RPMI8226 (cell line): ENCODE measurements at places on chromosomes 1 and 21.
A peak's percentile ranks its signal among the peaks of the same experiment; 100 is the strongest.

DNA sequence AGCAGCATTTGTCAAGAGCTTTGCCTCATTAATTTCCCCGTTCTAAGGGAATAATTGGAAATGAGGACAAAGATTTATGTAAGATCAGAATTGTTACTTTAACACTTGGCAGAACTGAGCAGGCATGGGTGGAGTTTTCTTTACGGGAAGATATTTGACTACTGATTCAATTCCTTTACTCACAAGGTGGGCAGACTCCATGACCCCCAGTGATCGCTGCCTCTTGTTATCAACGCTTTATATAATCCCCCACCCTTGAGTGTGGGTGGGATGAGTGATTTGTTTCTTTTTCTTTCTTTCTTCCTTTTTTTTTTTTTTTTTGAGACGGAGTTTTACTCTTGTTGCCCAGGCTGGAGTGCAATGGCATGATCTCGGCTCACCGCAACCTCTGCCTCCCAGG lies 65.3 kb upstream of the TENT5B start:
- no peak for DNase-seq

DNA sequence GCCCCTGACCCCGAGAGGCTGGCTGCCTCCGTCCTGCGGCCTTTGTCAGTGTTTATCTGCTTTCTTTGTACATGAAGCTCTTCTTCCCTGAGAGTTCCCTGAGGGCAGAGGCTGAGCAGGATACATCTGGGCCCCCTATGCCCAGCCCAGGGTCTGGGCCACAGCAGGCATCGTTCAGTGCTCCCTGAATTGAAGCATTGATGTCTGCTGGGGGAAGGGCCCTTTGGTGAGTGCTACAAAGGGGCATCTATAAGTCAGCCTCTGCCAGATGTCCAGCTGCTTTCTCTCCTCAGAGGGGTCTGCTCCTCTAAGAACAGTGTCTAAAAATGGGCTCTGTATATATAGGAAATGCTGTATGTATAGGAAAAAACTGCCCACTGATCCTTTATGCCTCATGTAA lies 2.1 kb downstream of the HEYL start:
- no peak for DNase-seq

DNA sequence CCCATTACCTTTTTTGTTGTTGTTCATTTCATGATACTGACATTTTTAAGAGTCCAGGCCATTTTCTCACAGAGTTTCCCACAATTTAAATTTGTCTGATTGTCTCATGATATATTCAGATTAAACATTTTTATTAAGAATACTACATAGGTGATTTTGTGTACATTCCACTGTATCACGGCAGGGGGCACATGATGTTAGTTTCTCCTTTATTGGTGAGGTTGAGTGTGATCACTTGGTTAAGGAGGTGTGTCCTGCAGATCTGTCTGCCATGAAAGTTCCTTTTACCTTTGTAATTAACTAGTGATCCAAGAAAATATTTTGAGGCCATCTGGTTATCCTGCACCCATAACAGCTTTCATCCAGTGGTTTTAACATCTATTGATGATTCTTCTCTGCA lies 11.8 kb downstream of the RTCA start:
- DNase-seq: no peak

- no peak for DNase-seq
These were observed 348.2 kb downstream of the RWDD3 start for GRCh38 chr1:95582191-95582590.

- no peak for DNase-seq
These were observed 124.7 kb downstream of the CLIC6 start for GRCh38 chr21:34793471-34793870.

DNA sequence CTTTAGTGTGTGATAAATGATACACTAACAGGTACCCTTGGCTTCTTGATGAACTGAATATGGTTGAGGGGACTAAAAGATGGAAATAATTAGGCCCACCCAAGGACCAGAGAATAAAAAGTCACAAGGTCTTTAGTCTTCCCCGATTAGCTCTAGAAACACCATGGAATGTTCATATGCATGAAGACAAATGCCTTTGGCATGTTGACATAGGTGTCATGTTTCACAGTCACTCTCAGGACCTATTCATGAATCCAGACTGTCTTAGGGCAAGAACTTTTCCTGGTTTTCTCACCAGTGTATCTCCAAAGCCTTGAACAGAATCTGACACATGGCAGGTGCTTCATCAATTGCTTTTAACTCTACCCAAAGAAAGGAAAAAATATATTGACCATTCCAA lies 412.8 kb downstream of the AJAP1 start:
- DNase-seq: no peak

DNA sequence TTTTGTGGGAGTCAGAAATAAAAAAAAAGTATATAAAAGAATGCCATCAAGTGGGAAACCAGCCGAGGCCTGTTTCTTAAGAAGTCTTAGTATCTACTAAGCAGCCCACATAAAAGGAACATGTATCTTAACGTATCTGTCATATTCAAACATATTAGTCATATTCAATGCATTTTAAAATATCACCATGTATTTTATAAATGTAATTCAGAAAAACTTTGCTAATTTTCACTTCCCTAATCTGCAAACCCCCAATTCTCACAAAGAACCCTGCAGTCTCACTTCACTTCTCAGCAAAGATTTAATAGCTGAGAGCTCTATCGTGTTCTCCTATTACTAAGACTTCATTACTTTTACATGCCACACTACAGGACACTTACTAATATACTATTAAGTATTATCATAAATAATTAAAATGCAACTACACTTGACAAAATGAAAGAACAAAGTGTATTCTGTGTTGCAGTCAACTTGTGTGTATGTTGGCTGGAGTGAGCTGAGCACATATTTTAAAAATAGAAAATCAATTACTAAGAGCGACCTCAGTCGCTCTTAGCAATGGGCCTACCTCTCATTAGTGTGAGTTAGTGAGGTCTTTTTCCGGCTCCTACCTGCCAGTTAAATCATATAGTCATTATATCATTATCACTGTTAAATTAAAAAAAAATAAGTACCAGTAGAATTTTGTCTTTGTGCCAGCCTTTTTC lies 484.3 kb downstream of the LMO4 start:
- DNase-seq: no peak

DNA sequence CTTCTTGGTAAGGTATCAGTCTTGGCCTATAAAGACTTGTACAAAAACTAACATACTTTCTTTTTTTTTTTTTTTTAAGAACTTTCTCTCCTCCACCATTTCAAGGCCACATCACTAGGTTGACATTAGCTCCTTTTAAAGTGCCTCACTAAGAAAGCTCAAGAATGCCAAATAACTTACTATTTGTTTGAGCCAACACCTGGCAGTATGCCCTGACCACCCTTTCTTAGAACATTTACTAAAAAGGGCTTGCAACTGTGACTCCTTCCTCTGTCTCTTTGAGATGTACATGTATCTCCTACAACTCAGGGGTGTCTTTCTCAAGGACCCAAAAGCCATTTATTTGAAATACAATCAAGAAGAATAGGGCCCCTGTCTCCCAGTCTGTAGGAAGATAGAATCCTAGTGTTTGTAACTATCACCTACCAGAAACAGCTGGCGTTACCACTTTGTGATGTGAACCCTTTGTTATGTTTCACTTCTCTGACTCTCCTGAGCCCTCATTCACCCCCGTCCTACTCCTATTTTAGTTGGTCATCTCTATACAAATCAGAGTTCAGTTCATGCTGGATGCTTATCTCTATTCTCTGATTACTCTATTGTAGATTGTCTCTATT lies 12.2 kb upstream of the SAMD13 start:
- DNase-seq: no peak

DNA sequence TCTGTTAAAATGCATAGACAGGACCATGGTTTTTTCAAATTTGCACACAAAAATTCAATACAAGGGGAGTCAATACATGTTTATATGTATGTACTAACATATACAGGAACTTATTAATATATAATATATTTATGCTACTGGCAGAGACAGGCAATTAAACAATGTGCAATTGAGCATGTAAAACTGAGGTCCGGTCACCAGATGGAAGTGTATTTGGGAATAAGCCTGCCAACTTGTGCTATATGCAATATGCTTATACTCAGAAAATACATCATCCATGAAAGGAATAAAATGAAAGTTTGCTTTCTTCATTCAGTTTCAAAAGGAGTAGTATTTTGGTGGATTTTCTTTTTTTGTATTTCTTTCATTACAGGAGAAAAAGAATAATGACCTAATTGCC lies 640.2 kb upstream of the CXADR start:
- DNase-seq: no peak

DNA sequence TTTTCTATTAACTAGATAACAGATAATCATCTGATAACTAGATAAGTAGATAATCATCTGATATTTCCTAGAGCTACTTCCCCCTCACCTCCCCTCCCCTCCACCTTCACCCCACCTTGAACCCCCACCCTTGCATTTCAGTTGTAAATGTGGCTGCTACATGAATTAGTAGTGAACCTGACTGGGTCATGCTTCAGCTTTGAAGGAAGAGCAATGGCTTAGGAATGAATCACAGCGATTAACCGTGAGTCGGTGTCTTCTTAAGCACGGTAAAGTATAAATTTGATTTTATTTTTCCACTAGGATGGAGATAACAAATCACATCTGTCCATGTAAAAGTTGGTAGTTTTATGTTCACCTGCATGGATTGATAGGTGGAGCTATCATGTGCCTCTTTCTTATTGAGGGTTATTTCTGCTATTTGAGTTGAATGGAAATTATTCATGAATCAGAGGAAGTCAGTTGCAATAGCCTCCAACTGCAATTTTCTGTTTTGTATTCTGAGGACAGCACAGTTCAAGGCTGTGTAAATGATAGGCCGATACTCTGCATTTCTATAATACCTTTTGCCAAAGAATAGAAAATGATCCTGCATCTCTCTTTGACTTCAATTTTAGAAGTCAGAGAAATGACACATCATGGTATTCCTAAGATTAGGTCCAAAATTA lies 235.0 kb downstream of the PTGER3 start:
- no peak for DNase-seq

DNA sequence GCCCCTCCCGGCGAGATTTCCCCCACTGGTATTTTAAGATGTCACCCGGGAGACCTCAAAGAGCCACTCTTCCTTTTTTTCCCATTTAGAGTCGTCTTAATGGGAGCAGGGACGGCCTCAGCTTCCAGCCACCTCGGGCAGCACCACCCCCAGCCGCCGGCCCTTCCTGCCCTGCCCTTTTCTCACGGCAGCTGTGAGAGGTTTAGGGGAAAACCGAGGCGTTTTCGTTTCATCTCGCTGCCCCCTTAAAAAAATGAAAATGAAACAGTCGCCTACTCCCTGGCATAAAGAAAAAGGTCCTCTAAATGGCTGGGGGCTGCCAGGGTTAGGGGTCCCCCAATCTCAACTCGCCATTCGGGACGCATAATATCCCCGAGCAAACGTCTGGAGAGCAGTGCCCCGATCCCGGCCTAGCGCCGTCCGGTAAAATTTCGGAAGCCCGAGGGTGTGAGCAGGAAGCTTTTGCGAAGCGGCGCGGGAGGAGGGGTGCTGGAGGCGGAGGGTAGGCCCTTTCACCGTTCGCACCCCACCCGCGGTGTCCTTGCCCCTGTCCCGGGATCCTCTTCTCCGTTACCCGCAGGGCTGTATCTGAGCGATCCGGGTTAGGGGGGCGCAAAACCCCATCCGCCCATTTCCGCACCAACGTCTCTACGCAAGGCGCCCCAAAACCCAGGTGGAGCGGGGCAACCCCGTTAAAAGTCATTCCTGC lies 1.2 kb downstream of the RUNX3 start:
- DNase-seq: peak; percentile 75

- DNase-seq: no peak
These were observed 39.6 kb upstream of the GPR52 start for GRCh38 chr1:174408146-174408545.

DNA sequence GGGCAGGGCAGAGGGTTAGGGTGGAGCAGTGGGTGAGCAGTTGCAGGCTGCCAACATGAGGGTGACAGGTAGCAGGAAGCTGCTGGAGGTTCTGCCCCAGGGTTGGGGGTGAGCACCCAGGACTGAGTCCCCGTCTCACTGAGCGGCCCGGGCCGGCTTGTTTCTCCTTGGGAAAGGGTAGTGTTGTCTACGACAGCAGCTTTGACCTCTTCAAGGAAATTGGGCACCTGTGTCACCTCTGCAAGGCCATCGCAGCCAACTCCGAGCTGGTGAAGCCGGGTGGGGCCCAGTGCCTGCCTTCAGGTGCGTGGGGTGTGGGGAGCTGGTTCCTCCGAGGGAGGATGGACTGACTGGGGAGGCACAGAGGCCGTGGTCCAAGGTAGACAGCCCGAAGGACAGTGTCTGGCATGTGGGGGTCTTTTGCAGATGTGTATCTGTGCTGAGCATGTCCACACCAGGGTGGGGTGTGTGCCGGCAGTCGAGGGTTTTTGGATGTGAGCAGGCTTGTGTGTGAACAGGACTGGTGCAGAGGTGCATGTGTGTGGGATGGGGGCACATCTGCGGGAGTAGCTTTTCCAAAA lies 51.9 kb downstream of the DISP3 start:
- DNase-seq: no peak

- DNase-seq: no peak
These were observed 69.1 kb upstream of the STUM start for GRCh38 chr1:226479474-226479873.

- peak; percentile 8 for DNase-seq
These were observed 486 bp downstream of the HSPA13 start for GRCh38 chr21:14382486-14382834.

DNA sequence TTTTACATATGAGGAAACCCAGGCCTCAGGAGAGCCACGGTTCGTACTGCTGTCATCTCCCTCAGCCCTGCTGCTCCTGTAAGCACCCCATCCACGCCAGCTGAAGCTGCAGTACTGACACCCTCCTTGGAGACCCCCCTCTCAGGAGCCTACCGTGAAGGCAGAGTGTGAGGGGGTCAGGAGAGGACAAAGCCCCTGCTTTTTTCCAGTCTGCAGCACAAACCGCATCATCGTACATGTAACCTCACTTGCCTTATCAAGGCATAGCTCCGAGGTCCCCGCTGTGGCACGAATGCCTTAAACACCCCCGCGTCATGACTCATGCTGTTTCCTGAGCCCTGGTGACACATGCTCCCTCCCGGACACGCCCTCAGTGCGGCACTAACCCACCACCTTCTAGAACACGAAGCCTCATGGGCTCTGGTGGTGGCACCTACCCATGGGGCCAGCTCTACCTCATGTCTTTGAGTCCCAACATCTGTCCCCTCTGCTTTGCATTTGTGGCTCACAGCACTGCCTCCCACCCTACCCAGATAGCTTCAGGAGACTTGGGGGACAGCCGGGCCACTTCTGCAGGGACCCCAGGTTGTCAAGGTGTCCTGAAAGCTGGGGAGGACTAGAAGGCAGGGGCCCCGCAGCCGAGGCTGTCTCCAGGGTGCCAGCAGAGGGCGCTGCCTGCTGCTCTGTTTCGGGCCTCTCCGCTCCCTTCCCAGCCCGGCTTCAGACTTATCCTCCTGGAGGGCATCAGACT lies 4.9 kb downstream of the SH3BGRL3 start:
- DNase-seq: peak; percentile 68

GRCh38 chr1:173355281-173356031 lies 121.7 kb upstream of the PRDX6 start:
- no peak for DNase-seq

GRCh38 chr1:153324912-153325311 lies 12.2 kb upstream of the PGLYRP3 start:
- no peak for DNase-seq

DNA sequence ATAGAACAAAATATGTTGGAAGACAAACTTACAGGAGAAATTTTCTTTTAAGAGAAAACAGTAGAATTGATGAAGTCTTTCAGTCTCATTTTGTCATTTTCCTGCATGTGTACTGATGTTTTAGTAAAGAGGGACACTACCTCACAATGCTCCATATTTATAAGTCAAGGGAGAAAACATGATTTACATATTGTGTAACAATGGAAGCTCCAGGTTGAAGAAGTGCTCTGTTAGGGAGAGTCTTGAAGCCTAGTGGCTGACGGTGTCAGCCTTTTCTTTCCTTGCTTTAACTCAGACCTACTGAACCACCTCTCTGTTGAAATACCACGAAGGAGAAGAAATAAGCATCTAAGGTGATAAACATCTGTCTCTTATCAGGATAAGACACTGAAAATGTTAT lies 75.0 kb downstream of the C4BPA start:
- no peak for DNase-seq
